DMS 273 treated with DMSO at 0.1 percent for 48 hours (cell line): ENCODE measurements at places on chromosomes 4 and X.

- no peak for DNase-seq
These were observed 3.5 kb upstream of the IQSEC2 start for GRCh38 chrX:53284684-53285447.

DNA sequence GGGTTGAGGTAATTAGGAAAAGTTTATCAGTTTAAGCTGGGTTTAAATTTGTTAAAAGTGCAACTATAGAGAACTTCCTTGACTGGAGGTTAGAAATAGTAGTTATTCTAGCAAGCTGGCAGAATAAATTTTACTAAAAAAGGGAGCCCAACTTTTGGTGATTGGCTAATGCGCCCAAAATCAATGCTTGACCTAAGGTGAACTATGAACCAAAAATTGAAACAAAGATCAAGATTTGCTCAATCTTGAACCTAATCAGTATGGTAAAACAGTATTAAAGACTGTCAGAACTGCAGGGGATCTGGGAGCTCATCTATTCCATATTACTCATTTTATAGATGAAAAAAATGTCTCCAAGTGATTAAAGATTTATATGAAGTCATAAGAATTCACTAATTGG lies 6.1 kb upstream of the SPATA18 start:
- no peak for DNase-seq

DNA sequence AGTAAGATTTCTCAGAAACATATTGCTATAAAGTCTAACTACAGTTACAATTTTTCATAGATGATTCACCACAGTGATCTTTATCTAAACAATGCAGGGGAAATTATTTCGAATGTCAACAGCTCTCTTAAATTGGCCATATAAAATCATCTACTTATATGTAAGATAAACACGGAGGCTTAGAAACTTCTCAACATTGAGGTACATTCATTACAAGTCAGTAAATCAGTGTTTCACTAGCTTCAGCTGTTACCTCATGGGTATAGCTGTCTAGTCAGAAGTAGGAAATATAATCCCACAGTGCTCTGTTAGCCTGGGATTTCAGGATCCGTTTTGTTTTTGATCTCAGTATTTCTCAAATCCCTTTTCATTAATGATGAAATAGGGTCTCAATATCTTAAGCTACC lies 43.2 kb downstream of the PCDH7 start:
- DNase-seq = no peak

- DNase-seq = no peak
These were observed 249.9 kb downstream of the PRDM5 start for GRCh38 chr4:120672558-120673147.

GRCh38 chrX:2500091-2500802 lies 529 bp downstream of the DHRSX start:
- no peak for DNase-seq

DNA sequence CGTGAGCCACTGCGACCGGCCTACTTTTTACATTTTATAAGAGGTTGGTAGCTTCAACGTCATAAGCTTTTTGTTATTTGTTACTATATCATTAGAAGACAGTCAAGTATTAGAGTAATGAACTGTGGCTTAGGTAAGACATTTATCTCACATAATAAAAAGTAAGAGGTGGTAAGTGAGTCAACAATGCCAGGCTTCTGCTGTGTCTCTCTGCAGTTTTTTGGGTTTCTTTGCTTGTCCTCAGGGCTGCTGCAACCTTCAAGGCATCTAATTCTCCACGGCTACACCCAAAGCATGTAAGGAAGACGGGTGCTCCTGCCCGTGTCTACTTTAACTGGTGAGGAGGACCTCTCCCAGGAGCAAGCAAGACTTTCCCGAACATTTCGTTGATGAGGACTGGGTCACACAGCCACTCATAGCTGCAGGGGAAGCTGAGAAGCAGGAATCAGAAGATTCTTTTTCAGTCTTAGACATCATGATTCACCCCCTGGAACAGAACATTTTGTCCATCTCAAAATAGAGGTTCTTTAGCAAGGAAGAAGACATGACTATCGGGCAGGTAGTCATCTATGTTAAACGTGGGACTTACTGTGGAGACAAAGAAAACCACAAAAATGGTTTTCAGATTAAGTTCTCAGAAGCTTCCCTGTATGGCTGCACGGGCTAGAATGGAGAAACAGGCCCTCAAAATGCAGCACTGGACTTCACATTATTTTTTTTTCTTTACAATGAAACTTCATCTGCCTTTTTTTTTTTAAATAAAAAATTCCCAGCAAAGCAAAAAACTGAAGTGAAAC lies 13.0 kb upstream of the RHOH start:
- no peak for DNase-seq

DNA sequence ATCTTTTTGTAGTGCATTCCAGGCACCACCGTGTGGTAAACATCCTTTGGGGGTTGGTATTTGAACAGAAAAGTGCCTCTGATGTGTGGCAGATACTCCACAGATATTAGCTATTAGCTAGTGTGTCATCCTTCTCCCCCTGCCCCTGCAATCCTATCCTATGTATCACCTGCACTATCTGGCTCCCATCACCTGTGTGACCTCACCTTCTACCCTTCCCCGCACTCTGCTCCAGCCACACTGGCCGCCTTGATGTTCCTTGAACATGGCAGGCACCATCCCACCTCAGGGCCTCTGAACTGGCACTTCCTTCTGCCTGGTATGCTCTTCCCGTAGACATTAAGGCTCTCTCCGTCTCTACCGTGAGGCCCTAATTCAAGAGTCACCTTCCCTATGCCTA lies 3.7 kb downstream of the ELK1 start:
- DNase-seq = no peak

- no peak for DNase-seq
These were observed 88.6 kb downstream of the PALLD start for GRCh38 chr4:168585168-168586091.

DNA sequence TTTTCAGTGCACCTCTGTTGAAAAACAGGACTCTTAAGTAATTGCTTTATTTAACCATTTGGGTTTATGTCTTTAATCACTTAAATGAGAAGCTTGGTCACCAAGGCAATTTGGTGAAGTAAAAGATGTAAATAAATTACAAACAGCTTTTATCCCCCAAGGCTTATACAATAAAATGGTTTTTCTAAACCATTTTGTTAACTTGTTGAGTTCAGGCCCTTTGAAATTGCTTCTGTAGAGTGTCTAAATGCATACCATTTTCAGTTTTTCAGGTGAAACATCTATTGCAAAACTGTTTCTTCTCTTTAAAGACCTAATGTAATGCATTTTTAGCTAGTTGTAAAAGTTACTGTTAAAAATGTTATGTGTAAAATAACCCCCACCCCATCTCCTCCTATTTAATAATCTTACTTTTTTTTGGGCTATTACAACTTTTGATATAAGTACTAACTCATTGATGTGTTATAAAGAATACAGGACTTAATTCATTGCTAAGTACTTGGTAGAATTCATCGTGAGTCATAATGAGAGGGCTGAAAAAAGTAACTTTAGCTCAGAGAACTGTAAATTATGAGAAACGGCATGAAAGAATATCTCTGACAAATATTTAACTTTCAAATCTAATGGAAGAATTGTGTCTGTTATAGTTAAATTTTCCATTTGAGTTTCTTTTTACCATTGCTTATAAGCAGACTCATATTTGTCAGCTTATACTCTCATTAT lies 4.5 kb downstream of the RAPGEF2 start:
- DNase-seq = no peak

DNA sequence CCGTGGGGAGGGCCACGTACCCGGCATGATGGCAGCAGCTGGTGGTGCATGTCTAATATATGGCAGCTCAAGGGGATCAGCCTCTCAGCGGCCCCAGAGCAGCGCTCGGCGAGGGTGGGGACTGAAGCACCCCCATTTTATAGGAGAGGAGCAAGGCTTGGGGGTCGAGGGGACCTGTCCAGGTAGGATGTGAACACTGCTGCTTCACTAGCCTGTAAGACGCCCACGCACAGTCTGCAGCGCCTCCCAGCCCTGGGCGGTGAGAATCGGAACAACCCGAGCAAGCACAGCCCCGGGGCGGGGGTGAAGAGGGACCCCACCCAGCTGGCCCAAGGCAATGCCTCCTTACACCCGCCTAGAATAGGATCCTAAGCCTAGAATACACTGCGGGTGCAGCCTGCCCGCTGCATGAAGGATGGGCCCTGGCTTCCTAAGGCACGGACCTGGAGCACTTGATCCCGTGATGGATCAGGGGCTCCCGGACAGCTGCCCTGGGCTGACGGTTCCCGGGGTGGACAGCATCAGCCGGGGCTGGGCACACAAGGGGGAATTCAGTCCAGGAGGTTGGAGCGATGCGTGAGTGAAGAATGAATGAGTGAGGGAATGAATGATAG lies 17.6 kb downstream of the ADRA2C start:
- DNase-seq = no peak

GRCh38 chr4:132642016-132642817 lies 506.9 kb upstream of the PCDH10 start:
- peak; percentile 2 for DNase-seq

GRCh38 chrX:71000139-71000538 lies 68.0 kb downstream of the SNX12 start:
- DNase-seq = no peak

GRCh38 chr4:7640136-7640535 lies 205.4 kb upstream of the PSAPL1 start:
- DNase-seq = no peak

DNA sequence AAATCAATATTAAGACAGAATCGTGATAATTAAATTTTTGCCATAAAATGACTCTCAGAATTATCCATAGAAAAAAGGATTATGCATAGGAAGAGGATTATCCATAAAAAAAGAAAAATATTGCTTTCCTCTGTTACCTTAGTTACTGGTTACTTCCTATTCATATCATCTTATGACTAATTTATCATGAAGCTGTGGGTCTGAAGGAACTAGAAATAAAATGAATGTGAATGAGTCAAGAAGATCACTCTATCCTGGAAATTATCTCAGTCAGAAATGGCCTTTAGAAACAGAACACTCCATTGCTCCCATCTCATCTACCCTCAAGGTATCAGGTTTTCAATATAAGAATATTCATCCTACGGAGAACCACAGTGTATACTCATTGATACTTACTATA lies 19.4 kb downstream of the RPS6KA6 start:
- DNase-seq = no peak

GRCh38 chrX:703866-704265 lies 73.3 kb downstream of the SHOX start:
- DNase-seq = no peak

- DNase-seq = no peak
These were observed 194.7 kb downstream of the CPEB2 start for GRCh38 chr4:15197005-15197404.

DNA sequence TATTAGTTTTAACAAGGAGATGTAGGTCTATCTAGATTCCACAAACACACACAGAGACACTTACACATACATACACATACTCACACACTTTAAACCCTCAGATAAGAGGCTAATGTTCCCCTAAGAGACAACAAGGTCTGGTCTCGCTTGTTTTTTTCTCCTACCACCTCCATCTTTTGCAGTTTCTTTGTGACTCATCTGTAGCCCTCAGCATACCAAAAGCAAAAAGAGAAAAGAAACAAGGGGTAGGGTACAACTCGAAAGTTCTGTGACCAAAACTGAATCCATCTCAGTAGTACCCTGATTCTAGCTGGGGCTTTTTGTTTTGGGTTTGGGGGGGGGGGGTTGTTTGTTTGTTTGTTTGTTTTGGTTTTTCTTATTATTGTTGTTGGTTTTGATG lies 12.2 kb upstream of the EXOSC9 start:
- DNase-seq = no peak

DNA sequence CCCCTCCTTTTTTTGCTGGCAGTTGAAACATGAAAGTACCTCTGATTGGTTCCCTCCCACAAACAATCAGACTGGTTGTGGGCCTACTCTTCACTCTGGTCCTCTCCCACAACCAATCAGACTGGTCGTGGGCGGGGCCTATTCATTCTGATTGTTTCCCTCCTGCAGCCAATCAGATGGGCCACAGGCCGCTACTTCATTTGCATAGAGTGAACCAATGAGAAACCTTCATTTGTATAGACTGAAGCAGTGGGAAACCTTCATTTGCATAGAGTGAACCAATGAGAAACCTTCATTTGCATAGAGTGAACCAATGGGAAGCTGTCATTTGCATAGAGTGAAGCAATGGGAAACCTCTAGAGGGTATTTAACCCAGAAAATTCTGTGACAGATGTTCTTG lies 55.2 kb downstream of the TRMT44 start:
- no peak for DNase-seq

GRCh38 chr4:75848891-75849290 lies 53.4 kb downstream of the PPEF2 start:
- DNase-seq = no peak

- DNase-seq = peak; percentile 83
These were observed 203.3 kb downstream of the OR13H1 start for GRCh38 chrX:131747173-131747572.

- no peak for DNase-seq
These were observed 57.5 kb downstream of the MAML3 start for GRCh38 chr4:140096483-140096861.

DNA sequence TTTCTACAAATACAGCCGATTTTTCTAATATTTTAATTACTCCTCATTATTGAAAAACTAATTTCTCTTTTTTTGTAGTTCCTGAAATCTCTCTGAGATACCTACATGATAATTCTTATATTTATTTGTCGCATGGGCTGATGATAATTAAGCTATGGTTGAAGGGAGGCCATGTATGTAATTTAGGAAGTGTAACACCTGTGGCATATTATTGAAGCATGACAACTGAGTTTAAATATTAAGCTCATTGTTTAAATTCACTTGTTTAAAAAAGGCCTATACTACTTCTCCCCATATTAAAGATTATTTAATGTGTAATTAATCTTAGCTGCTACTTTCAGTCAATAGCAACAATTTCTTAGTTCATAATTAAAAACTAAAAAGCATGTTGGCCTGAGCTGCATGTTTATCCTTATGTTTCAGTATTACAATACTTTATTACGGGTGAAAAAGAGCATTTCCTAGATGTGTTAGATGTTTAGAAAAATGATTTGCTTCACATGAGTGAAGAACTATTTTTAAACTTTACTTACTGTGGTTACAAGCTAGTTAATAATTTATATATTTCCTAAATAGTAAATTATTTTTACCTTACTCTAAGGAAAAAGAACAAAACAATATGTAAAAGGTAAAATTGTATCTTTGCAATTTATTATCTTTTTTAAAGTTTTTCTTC lies 122.4 kb downstream of the RAP1GDS1 start:
- DNase-seq = no peak

- no peak for DNase-seq
These were observed 68.0 kb downstream of the TMA16 start for GRCh38 chr4:163562496-163562895.

- no peak for DNase-seq
These were observed 280.9 kb upstream of the RPS6KA3 start for GRCh38 chrX:20547611-20548051.

GRCh38 chr4:70359115-70359661 lies 1.4 kb upstream of the SMR3A start:
- no peak for DNase-seq

DNA sequence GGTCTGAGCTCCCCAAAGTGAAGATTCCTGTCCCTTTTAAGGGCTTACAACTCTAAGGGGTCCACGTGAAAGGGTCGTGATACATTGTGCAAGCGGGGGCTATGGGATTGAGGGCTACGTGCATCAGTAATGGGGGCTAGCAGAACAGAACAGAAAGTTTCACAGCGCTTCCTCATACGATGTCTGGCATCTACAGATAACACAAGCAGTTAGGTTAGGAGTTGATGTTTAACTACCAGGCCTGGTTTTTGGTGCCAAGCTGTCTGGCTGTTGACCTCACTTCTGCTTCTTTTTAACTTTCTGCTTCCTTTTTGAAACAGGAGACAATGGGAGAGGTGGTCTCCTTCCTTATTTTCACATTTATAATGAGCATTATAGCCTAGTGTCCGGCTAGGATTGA lies 368.6 kb upstream of the CXorf51A start:
- no peak for DNase-seq
